Brain microvascular endothelial cell (primary cell): ENCODE measurements at places on chromosomes 6 and 20.

DNA sequence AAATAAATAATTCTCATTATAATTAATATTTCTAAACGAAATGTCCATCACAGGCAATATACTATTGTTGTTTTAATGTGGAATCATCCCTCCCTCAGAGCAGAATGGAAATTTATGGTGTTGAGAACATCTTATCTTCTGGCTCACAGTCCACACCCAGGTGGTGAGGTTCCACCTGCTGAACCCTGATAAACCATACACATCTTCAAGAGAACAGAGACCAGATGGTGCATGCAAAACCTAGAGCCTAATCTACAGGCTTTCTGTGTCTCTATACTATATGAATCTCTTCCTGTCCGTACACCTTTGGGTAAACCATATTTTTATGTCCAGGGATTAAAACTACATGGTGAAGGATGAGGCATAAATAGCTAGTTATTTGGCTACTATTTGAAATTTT lies 52.3 kb upstream of the UFL1 start:
- no peak for DNase-seq

GRCh38 chr6:74946961-74947360 lies 258.9 kb downstream of the COL12A1 start:
- peak; percentile 40 for DNase-seq

DNA sequence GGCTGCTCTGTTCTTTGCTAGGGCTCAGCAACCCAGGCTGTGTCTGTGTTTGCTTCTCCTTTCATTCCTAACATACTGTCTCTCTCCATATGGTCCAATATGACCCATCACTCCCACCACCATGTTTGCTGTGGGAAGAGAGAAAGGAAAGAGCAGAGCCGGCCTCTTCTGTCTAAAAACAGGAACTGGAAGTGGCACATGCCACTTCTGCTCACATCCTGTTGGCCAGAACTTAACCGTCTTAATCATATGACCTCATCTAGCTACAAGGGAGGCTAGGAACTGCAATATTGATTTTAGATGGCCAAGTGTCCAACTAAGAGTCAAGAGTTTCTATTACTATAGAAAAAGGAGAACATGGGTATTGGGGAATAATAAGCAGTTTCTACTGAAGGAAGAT lies 212.5 kb upstream of the CHD6 start:
- no peak for DNase-seq

- DNase-seq, result no peak
These were observed 148.1 kb downstream of the CEBPB start for GRCh38 chr20:50338479-50339391.

DNA sequence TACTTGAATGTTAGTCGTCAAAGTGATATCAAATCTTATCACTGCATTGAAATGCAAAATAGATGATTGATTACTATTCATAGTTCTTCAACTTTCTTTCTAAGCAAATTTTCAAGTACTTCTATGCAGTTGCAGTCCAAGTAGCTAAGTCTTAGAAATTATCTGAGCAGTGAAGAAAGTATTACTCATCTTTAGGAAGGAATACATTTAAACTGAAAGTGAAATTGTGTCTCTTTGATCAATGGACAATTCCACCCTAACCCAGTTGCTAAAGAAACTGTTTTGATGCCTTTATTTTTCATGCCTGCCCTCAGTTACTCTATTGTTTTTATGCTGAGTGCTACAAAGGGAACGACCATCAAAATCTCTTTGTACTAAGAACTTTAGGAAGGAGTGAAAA lies 337.4 kb downstream of the GRIK2 start:
- DNase-seq, result no peak

DNA sequence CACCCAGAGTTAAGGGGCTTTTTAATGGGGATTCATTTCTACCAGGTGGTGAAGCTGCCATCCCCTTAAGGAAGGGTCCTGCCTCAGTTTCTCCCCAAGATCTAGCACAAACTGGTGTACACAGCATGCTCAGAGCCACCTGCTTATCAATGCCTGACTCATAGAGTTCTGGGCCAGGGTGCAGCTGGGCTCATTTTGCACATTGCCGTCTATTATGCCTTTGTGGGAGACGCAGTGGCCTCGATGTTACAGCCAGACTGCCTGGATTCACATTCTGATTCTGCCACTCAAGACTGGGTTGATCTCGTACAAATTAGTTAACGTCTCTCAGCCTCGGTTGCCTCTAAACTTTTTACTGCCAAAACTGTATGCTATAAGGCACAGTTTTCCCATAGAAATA lies 365.7 kb downstream of the ZFAND3 start:
- no peak for DNase-seq

- peak; percentile 44 for DNase-seq
These were observed 211.7 kb upstream of the PRND start for GRCh38 chr20:4509825-4510522.
